Vein endothelial cell (primary cell): ENCODE measurements at places on chromosomes 16 and 17. TPM values are rescaled to one million over a fixed set of nuclear protein-coding genes. Genes with fewer than 3 reads are reported as not detected.

The MYOCD gene
- total RNA-seq, result not detected in 2 replicates

The KRTAP2-4 gene
- total RNA-seq, result not detected in 2 replicates

The GUCY2D gene
- total RNA-seq, result not detected in 2 replicates

The SLX4 gene
- total RNA-seq, result 5.6 and 6.9 TPM in 2 replicates

The SCNN1B gene
- 0.29 and 1.6 TPM in 2 replicates for total RNA-seq

The ERN1 gene
- total RNA-seq, result 13.7 and 18.6 TPM in 2 replicates

The ATPAF2 gene
- total RNA-seq, result 15.6 and 21.2 TPM in 2 replicates

The CTRB2 gene
- total RNA-seq, result not detected in 2 replicates

The KRTAP4-9 gene
- not detected in 2 replicates for total RNA-seq

The OR1A1 gene
- total RNA-seq, result not detected in 2 replicates

The FGF11 gene
- 0.38 and 0.65 TPM in 2 replicates for total RNA-seq

The DVL2 gene
- total RNA-seq, result 54.3 and 57.8 TPM in 2 replicates

The NPIPA5 gene
- total RNA-seq, result 1.3 and 2.4 TPM in 2 replicates

The MBTPS1 gene
- total RNA-seq, result 102 TPM in 2 replicates

The ODAD4 gene
- 0.33 and 0.38 TPM in 2 replicates for total RNA-seq

The SGCA gene
- not detected in 2 replicates for total RNA-seq

The RSPRY1 gene
- total RNA-seq, result 71.9 and 81.5 TPM in 2 replicates

The MMP2 gene
- 70.8 and 78.7 TPM in 2 replicates for total RNA-seq

The TPSG1 gene
- not detected in 2 replicates for total RNA-seq

The HSD11B2 gene
- 0.10 and 0.65 TPM in 2 replicates for total RNA-seq

The MAF gene
- 0.57 and 0.65 TPM in 2 replicates for total RNA-seq

The CHST4 gene
- not detected in 2 replicates for total RNA-seq

The CNGB1 gene
- under 0.01 TPM in 2 replicates for total RNA-seq

The CACNG3 gene
- not detected in 2 replicates for total RNA-seq

The ZNF205 gene
- 21.4 and 35.3 TPM in 2 replicates for total RNA-seq

The TEKT1 gene
- total RNA-seq, result not detected in 2 replicates

The ANKS4B gene
- not detected in 2 replicates for total RNA-seq

The CASKIN1 gene
- under 0.01 TPM in 2 replicates for total RNA-seq

The KRT32 gene
- not detected in 2 replicates for total RNA-seq

The ORAI3 gene
- 24.2 and 26.8 TPM in 2 replicates for total RNA-seq

The SLFN13 gene
- total RNA-seq, result 1.5 and 2.3 TPM in 2 replicates

The EVPL gene
- total RNA-seq, result not detected in 2 replicates

The C16orf54 gene
- not detected in 2 replicates for total RNA-seq

The CFAP97D1 gene
- total RNA-seq, result not detected in 2 replicates

The DRC7 gene
- 0.48 TPM in 1 of 2 replicates, not detected in the other for total RNA-seq
